Brain pericyte (primary cell): ENCODE measurements at places on chromosomes 1 and 21.

DNA sequence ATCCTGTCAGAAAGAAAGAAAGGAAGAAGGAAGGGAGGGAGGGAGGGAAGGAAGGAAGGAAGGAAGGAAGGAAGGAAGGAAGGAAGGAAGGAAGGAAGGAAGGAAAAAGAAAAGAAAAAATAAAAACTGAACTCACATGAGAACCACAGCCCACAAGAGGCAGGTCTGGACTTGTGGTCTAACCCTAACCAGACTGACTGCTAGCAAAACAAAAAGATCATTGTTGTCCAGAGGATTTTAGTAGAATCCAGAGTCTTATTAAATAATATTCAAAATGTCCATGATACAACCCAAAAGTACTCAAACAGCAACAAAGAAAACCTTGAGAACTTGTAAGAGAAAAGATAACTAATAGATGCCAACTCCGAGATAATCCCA, 4.7 kb upstream of the ITGB2 start:
- no peak for DNase-seq

DNA sequence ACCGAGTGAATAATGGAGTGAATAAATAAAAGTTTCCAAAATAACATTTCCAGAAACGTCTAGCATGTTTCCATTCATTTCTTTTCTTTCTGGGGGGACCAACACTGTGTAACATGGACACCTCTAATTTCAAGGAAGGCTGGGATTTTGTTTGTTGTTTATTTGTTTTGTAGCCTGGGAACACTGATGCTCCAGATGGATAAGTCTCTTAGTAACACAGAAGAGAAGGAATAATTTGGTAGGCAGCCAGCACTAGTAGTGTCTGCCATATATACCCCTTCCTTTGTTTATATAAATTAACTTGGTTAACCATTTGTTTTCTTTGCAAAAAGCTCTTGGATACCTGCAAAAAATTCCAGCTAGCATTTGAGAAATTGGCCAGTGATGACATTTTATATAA, 411.4 kb upstream of the DEPDC1 start:
- no peak for DNase-seq

- DNase-seq: no peak
Measured at GRCh38 chr1:162212713-162213112, 143.2 kb downstream of the NOS1AP start.

DNA sequence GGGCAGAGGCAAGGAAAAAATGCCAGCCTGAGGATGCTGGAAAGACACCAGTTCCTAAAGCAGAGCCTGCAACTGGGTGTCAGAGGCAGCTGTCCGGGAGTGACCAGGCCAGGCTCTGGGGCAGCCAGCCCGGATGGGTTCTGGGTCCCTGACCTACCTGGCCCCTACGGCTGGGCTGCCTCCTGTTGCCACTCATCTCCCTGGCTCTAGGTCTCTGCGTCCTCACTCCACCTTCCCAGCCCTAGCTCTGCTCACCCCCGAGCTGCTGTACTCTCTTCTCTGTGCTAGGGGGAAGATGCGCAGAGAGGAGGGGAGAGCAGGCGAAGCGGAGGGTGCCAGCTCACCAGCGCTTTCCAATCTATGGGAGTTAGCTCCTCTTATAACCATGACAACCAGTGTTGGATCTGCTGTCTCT, 9.0 kb downstream of the ARHGEF2 start:
- no peak for DNase-seq

DNA sequence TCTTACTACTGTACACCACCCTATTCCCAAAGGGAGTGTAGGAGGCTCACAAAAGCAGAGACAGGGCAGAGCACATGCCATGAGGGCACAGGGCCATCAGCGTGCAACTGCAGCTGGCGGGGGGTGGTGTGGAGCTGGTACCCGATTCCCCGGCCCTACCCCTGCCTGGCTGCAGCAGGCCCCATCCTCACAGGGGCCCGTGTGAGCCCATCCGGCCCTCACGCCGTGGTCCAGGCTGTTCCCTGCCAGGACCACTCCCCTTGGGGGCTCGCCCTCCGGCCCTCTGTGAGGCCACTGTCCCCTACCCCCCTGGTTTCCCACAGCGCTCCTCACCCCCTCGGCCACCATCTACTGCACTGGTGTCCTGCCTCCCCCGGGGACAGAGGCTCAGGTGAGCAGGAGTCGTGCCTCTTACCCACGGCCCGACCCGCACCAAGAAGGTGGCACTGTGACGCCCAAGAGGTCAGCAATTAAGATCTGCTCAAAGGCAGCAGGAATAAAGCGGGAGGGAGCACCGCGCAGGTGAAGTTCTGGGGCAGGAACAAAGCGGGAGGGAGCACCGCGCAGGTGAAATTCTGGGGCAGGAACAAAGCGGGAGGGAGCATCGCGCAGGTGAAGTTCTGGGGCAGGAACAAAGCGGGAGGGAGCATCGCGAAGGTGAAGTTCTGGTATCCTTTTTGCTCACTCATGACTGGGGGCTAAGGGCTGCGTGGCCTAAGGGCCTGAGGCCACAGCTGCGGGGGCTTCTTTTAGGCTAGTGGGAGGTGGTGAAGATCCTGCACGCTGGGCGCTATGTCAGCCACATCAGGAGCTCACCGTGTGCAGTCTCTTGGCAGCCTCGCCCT, 3.9 kb downstream of the POFUT2 start:
- no peak for DNase-seq

- no peak for DNase-seq
Measured at GRCh38 chr21:34615487-34615814, 538 bp upstream of the RCAN1 start.

GRCh38 chr1:48725341-48726046, 51.2 kb downstream of the BEND5 start:
- no peak for DNase-seq

- DNase-seq: no peak
Measured at GRCh38 chr21:36918291-36918690, 48.2 kb downstream of the HLCS start.

DNA sequence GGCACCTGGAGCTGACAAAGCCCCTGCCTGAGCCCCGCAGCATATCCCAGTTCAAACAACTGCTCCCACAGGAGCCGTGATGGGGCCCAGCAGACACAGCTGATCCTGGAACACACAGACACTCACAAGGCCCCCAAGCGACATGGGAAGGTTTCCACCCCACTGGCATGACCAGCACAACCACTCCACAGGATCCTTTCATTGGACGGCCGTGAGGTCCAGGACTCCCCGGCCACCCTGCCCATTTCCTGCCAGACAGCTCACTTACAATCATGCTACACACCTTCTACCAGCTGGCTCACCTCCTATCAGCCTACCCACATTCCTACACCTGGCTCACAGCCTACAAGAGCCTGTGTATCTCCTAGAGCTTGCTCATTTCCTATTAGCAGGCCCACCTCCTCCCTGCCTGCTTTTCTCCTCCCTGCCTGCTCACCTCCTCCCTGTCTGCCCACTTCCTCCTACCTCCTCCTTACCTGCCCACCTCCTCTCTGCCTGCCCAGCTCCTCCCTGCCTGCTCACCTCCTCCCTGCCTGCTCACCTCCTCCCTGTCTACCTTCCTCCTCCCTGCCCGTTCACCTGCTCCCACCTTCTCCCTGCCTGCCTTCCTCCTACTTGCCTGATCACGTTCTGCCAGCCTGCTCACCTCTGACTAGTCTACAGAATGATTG, 73.9 kb downstream of the MATN1 start:
- DNase-seq: no peak

- no peak for DNase-seq
Measured at GRCh38 chr21:29297483-29298347, 1.0 kb upstream of the BACH1 start.
